ENCODE measurements at places on chromosomes 6 and 20. TPM values are rescaled to one million over a fixed set of nuclear protein-coding genes. Genes with fewer than 3 reads are reported as not detected.

RARS2 gene
- 26.9 TPM for total RNA-seq

CRISP2 gene
- not detected for total RNA-seq

DNA sequence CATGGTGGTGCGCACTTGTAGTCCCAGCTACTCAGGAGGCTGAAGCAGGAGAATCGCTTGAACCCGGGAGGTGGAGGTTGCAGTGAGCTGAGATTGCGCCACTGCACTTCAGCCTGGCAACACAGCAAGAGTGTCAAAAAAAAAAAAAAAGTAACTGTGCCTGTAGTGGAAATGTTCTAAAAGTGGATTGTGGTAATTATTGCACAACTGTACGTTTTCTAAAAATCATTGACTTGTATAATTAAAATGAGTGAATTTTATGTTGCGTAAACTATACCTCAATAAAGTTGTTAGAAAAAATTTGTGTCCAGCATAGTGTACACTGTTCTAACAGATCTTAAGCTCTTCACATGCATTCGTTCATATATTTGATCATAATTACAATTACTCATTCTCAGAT, 5.5 kb downstream of the SEC23B start:
- DNase-seq, result no peak

DNA sequence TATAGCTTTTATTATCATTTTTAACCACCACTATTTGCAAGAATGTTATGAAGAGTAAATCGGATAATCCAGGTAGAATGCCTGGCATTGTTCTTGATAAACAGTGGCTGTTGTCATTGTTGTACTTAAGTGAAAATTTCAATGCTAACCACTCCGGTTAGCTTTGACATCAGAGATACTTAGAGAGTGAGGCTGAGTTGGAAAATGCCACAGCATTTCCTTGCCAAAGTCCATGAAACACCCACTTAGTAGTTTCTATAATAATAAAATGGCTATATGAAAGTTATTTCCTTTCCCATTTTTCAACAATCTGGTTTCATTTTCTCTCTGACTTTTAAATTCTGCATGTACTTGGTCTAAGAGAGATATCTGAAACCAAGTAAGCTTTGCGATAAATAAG, 132.0 kb downstream of the CDK19 start:
- no peak for DNase-seq

BPIFB1 gene
- total RNA-seq, result not detected

DNA sequence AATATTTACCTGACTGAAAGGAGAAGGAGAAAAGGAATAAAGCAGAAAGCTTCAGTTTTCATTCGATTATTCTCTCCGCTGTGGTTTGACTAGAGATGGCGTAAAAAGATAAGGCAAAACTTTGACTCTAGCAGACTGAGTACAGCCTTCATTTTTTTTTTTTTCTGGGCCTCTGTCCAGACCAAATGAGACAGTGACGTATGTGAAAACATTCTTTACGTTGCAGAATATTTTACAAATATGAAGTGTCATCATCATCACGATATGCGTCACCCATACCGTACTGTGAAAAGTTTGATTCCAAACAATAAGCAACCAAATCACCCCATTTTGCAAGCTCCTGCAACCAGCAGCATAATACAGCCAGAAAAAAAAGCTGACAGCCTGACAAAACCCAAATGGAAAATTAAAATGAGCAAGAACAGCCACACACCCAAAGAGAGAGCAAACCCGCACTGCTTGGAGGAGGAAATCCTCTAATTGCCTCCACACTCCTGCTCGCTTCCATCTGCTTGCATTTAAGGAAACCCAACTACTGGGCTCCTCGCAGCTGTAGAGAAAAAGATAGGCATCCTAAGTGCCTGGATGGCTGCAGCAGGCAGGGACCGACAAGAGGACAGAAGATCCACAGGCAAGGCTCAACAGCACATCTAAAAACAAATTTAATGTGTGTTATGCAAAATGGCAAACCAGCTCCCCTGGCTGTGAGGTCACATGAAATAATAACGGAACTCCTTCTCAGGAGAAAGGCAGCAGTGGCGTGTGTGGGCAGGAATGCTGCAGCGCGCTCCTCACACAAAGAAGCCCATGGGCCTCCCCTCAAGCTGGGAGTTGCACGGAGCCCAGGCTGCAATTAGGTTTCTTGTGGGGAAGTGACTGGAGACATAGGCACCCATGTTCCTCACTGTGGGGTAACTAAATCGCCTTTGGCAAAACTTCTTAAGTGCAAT, 113.1 kb downstream of the FYN start:
- no peak for DNase-seq

- no peak for DNase-seq
Measured at GRCh38 chr6:19535351-19535750, 301.8 kb upstream of the ID4 start.

SLC16A10 gene
- total RNA-seq, result 0.41 TPM

FAXC gene
- 10.9 TPM for total RNA-seq

DNA sequence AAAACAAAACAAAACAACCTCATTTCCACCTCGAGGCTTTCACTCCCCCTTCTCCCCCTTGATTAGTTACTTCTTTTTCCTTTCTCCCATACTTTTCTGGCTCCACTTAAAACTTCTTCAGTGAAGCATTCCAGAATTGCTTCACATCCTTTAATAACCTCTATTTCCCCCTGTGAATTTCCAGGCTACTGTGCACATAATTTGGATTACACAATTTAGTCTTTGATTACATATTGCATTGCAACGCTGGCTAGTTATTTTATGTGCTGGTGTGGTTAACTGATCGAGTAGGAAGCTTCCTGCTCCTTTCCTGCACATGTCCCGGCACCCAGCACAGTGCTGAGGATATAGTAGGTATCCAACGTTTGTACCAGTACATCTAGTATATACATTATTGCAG, 28.1 kb upstream of the EEF1E1 start:
- DNase-seq, result no peak

DNA sequence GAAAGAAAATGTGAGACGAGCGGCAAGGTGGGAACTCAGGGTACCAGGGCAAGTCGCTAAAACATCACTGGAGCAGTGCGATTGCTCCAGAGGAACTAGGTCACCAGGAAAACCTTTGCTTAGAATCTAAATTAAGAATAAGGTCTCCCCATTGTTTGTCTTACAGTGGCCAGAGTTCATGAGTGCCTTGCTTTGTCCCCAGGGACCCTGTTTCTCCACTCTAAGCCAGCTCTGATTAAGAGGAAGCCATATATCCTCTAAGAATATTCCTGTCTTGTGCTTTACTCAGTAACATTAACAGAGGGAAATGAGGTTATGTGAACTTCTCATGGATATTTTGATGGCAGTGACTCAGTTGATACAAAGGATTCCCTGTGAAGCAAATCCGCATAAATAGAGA, 305.8 kb downstream of the CD83 start:
- no peak for DNase-seq

DNA sequence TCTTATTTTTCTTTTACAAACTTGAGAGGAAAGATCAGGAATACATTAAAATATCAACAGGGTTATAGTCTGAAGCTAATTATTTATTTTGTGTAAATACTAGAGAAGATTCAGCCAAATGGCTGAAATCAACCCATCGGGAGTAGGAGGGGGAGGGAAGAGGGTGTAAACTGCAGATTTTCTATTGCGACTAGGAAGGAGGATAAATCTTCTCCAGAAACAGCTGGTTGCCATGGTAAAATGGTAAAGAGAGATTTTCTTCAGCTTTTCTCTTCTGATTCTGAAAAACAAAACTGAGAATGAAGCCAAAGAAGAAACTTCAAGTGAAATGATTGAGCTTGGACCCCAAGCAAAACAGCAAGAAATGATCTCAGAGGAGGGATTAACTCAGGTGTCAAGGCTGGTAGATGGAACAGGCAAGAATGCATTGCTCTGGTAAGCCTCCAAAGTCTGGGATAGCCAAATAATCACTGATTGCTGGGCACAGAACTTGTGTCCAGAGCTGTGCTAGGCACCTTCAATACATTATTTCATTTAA, 193.5 kb upstream of the SPTLC3 start:
- DNase-seq, result no peak

- peak; percentile 45 for DNase-seq
Measured at GRCh38 chr20:25470045-25470444, 62.6 kb downstream of the GINS1 start.

- no peak for DNase-seq
Measured at GRCh38 chr6:18536591-18537055, 149.5 kb downstream of the RNF144B start.

C20orf204 gene
- total RNA-seq, result 0.89 TPM

DNA sequence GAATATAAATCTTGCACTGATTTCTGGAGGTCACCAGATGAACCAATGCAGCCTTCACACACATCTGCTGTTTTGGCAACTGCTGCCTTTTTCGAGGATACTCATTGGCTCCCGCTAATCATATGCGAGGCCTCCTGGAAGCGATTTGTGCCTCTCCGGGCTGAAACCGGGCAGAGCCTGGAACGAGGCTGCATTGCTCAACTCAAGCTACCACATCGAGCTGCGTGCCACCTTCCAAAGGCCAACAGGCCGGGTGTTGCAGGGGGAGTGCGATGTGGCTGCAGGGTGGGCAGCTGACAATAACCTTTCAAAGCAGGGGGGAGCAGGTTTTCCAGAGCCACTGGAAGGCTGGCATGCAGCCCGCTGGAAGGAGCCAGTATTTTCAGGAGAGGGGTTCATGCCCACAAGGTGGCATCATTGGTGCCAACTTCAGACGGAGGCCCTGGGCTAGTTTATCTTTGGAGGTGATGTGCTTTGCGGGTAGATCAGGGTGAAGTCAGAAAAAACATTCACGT, 122.6 kb upstream of the IFNGR1 start:
- peak; percentile 37 for DNase-seq

GRCh38 chr20:9276966-9277468, 208.1 kb downstream of the PLCB4 start:
- no peak for DNase-seq

ZFP64 gene
- 14.0 TPM for total RNA-seq

TNFRSF6B gene
- 3.4 TPM for total RNA-seq

DNA sequence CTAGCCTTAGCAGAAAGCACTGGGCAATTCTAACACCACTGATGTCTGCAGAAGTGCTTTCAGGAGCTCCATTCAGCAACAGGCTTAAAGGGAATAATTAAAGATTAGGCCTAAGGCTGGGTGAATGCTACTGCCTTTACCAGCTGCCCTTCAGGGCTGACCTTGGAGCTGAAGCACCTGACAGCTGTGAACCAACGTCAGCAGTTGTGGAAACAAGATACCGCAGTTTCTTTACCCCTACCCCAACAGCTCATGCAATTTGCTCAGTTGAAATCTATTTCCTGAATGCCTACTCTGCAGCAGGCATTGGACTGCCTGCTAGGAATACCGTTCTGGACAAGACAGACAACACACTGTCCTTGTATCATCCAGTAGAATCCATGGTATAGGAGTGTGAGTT, 51.5 kb upstream of the ADTRP start:
- DNase-seq, result no peak

- no peak for DNase-seq
Measured at GRCh38 chr6:1197309-1197708, 114.6 kb upstream of the FOXQ1 start.

REM1 gene
- not detected for total RNA-seq

GRCh38 chr6:38040254-38040653, 220.7 kb downstream of the ZFAND3 start:
- no peak for DNase-seq

DNA sequence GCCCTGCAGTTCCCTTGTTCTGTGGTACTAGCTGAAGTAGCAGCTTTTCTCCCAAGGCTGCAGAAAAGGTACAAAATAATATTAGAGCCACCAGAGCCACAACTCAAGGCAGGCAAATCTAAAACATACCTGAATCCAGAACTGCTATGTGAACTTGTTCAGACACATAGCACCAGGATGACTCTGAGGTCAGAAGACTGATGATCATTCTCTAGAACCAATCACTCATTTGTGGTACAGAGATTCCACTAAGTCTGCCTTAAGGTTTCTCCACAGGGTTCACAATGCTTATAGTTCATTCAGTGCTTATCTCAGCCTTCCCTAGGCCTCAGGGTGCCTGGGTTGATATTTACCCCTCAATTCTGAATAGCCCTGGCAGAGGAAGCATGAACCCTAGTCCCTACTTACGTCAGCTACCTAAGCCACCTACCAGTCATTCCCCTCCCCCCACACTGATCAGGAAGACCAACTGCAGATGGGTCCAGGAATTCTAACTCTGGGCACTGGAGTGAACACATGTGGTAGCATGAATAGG, 140.9 kb upstream of the MOCS1 start:
- DNase-seq, result no peak

CPXM1 gene
- not detected for total RNA-seq

GRCh38 chr20:63686094-63686491, 10.4 kb upstream of the TNFRSF6B start:
- DNase-seq, result no peak

DNA sequence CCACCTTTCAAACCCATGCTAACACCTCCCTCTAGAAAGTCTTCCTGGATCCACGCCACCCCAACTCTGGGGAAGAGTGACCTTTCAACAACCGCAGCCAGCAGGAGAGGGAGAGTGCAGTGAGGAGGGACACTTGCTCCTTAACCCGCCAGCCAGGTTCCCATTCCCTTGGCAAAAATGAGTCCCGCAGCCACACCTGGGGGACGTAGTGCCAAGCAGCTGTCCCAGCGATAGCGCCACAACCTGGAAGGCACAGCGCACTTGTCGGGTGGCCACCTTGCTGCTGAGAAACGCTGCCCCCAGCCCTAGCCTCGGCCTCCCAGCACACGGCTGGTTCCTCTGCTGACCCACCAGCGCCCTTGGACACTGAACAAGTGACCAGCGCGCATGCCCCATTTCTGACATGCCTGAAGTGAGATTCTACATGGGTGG, 119.3 kb downstream of the JPH2 start:
- DNase-seq, result no peak

GRCh38 chr20:47117773-47118172, 223.1 kb downstream of the EYA2 start:
- DNase-seq, result no peak

ISM1 gene
- total RNA-seq, result not detected

DNA sequence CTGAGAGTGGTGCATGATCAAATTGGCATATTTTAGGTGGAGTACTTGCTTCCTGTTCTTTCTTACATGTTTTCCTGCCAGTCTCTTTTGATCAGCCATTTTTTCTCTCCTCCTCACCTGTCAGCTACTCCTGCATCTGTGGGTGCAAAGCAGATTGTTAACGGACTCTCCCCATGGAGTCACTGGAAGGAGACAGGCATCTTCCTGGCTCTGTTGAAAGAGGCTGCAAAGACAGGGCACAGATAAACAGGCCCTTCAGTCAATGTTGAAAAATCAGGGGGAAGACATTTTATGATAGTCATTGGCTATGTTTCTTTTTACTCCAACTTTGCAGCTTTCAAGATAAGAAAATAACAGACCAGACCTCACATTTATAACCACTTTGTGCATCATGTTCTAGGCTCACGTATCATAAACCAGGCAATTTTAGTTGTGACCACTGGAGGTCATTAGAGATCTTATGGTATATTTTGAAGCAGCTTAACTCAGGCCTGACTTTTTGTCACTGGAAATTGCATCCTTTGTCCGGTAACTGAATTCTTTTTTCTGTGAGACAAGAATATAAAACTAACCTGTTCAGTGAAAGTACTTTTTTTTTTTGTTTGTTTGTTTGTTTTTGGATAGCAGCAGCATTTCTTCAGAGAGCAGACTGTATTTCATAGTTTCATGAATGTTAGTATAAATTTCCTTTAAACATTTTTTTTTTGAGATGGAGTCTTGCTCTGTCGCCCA, 20.1 kb downstream of the ECT2L start:
- peak; percentile 53 for DNase-seq

ERVFRD-1 gene
- total RNA-seq, result not detected

NRSN1 gene
- not detected for total RNA-seq
